Glomerular endothelial cell (primary cell): ENCODE measurements at places on chromosomes 3 and 15. TPM values are rescaled to one million over a fixed set of nuclear protein-coding genes. Genes with fewer than 3 reads are reported as not detected.
A peak's percentile ranks its signal among the peaks of the same experiment; 100 is the strongest.

Gene SUCNR1
- 0.10 and 0.23 TPM in 2 replicates for total RNA-seq

Gene DUOXA2
- not detected in 2 replicates for total RNA-seq

Gene CKMT1A
- not detected in 2 replicates for total RNA-seq

Gene SLC28A2
- not detected in 2 replicates for total RNA-seq

Gene RGMA
- total RNA-seq = 0.15 and 0.35 TPM in 2 replicates

Gene SST
- total RNA-seq = not detected in 2 replicates

Gene CYP19A1
- not detected in 2 replicates for total RNA-seq

Gene BFSP2
- not detected in 2 replicates for total RNA-seq

Gene SMCO1
- not detected in 2 replicates for total RNA-seq

Gene GOLGA8J
- total RNA-seq = not detected in 2 replicates

Gene CLDN18
- total RNA-seq = not detected in 2 replicates

Gene FGF7
- total RNA-seq = 0.64 TPM in 1 of 2 replicates, not detected in the other

Gene AP3B2
- not detected in 2 replicates for total RNA-seq

Gene DAZL
- total RNA-seq = not detected in 2 replicates

Gene STXBP5L
- total RNA-seq = not detected in 2 replicates

- DNase-seq = no peak
Observed at GRCh38 chr3:142210144-142210543, 15.2 kb downstream of the GK5 start.

DNA sequence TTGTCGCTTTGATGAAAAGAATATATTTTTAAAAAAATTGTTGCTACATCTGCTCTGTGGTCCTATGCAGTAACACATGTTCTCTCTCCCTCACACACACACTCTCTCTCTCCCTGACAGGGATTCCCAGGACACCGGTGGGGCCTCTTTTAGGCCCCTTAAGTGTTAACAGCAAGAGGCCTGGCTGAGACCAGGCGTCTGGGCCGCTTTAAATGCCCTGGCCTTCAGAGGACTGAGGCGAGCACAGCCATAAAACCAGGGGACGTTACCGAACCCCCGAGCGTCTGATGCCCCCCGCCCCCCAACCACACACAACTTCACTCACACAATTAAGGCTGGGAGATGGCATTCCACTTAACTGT is 1.7 kb downstream of the BNC1 start:
- no peak for DNase-seq

DNA sequence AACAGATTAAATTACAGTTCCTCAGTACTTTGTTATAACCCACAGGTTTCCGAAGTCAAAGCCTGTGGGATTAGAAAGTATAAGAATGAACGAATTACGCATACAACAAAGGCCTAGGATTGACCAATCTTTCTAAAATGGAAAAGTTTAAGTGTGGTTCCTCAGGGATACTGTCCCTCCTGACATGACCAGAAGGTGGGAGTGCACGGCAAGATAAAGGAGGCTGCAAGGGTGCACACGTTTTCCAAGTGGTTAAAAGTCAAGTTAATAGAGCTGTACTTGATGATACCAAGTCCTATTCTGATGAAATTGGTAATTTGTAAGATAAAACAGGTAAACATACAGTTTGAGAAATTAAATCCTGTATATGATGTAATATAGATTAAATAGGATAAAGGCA is 96.2 kb downstream of the ALDH1A2 start:
- DNase-seq = no peak

- no peak for DNase-seq
Observed at GRCh38 chr15:71666763-71667620, 143.4 kb upstream of the NR2E3 start.

DNA sequence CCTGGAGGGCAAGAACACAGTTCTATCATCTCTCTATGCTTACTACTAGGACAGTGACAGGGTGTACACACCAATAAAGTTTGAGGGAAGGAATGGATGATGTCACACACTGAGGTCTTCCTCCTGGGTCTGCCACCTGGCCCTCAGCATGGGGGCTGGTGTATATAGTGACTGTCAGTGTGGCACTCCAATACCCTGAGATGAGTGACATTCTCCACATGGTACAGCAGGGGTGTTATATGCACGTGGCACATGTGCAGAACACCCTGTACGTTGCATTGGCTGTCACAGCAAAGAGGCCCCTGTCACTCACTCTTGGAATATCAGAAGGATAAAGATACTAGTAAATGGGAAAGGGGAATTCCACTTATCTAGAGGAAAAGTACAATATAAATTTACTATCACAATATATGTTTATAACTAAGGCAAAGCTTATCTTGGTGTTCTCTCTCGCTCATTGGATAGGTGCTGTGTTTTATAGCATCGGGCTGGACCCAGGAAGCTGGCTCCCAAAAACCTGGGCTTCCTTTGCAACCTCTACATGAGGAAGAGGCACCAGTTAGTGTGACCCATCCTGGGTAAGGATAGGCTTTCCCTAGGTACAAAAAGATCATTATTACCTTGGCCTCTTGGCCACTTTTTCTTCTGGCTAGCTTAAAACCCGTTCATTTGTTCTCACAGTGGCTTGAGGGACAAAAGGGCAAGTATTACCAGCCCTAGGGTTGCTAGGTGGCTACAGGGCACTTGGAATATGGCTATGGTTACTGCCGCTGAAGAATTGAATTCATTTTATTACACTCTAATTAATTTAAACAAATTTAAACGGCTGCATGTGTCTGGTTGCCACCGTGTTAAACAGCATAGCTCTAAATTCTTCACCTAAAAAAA is 54.8 kb upstream of the HES1 start:
- DNase-seq = no peak

- DNase-seq = no peak
Observed at GRCh38 chr3:45048244-45048643, 22.1 kb downstream of the CLEC3B start.

- DNase-seq = no peak
Observed at GRCh38 chr15:62103431-62103830, 36.7 kb downstream of the C2CD4A start.

GRCh38 chr3:104907507-104907906 is 459.2 kb upstream of the ALCAM start:
- peak; percentile 86 for DNase-seq

DNA sequence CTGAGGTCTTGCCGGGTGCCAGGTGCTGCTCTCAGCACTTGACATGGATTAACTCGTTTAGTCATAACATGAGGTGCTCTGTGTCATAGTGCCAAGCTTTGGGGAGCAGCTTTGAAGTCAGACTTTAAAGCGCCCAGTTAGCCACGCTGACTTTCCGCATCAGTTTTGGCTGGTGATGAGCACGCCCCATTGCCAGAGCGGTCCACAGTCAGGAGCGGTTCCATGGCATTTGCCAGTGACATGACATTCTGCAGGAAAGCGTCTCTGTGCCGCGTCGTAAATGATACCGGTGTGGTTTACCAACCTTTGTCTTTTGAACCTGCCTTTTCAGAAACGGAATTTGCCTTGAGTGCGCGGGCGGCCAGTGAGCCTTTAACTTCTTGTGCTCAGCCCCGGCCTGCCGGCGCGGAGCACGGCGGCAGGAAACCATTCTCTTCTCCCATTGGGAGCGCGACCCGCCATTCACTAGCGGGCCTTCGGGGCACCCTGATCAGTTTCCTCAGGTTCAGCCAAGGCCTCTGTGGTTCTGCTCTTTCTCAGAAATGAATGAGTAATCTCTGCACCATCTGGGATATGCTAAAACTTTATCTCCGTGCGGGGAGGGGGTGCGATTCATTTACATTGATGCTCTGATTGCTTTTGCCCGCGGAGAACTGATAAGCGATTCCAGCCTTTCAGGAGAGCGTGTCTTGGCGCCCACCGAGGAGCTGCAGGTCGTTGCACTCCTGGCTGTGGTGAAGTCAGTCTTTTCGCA is 1.7 kb upstream of the SLC2A2 start:
- no peak for DNase-seq

GRCh38 chr3:143172062-143172794 is 52.7 kb downstream of the CHST2 start:
- DNase-seq = no peak

DNA sequence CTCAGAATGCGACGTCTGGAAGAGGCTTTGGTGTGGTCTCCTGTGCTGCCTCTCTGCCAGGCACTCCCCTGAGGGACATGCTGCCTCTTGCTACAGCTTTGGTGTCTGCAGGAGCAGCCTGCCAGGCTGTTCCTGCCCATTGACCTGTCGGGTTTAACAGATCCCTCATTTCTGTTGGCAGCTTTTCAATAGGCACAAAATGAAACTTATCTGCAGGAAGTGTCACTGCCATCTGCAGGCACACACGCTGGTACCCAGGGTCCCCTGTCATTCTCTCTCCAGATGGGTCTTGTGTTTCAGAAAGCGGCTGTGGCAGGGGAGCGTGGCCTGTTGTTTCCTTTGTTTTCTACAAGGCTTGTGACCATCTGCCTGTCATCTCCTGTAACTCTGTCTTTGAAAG is 328.3 kb upstream of the CHRM5 start:
- no peak for DNase-seq

DNA sequence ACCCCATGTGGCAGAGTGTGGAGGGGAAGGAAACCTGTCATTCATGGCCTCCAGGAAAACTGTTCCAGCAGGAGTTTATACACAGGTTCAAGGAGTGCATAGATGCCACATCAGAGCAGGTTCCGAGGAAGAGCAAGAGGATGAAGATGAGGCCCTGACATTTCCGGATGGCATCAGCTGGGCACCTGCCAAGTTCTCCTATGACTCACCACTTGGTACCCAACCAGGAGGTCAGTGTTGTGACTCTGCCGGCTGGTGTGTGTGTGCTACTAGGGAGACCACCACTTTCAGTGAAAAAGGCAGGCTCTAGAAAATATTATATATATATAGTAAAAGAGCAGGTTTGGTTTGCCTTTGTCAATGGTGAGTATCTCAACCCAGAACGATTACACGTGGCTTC is 69.3 kb downstream of the NTRK3 start:
- DNase-seq = no peak

DNA sequence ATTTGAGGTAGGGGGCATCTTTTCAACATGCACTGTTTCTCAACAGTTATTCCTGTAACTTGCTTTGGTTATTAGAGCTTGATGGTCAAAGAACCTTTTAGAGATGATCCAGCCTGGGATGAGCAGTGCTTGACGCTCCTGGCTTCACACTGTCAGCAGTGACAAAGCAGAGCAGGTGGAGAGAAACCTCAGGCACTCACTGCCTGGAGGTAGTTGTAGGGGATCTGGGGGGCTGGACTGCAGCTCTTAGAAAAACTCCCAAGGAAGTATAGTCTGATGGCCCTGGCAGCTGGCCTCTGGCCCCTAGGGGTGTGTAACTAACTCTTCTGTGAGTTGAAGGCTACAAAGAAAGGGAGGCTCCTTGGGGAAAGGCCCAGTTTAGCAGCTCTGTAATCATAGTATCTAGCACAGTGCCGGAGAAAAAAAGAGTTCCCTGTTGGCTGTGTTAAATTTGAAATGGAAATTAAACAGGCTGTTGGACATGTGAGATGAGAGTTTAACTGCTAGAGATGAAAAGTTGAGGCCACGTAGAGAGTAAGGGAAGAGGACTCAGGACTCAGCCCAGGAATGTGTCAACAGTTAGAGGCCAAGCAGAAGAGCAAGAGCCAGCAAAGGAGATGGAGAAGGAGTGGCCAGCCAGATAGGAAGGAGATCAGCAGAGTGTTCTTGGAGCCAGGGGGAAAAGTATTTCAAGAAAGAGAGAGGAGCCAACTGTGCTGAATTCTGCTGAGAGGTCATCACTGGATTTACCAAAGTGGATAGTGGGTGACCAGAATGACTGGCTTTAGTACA is 14.2 kb downstream of the OXNAD1 start:
- no peak for DNase-seq

DNA sequence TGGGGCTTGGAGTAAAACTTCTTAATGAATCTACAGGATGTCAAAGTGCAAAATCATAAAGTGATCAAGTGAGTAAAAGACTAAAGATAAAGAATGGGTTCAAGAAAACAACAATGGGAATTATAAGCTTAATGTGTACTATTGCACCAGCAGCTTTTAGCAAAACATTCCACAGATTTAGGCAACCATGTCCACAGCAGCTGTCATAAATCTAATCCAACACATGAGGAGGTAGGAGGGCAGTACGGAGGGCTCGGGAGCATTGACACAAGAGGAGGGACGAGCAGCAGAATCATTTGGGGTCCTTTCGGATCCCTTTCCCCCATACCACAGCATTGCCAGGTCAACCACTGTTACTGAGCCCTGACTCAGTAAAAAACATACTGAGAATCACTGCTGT is 464.3 kb upstream of the WNT5A start:
- no peak for DNase-seq

DNA sequence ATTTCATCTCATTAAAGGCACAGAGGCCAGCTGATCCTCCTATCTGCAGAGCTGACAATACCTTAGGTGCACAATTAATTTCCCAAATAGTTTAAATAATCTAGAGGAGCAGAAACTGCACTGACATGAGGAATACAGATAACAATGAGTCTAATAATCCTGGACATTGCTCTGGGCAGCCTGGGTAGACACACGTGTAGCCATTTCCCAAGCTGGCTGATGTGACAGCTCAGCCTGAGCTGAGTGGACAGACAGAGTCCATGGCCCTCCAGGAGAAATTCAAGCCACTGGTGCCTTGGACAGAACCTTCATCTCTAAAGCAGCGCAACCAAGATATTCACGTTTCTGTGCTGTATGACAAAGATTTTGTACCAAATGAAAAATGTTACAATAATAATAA is 222.6 kb downstream of the MECOM start:
- no peak for DNase-seq

DNA sequence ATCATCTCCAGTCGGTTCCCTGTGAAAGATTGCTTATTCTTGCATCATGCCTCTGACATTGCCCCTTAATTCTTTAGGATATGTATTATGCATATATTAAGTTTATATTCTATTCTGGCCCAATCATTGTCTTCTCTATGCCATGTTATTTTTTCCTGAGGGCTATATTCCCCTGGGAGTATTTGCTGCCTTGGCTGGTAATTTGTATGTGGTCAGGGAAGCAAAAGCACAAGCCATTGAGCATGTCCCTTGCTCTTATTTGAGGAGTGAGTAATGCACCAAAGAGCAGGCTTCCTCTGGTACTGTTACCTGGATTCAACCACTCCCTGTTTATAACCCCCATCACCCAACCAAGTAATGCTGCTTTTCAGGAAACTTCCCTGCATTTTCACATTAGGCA is 36.3 kb downstream of the STAC start:
- DNase-seq = no peak

DNA sequence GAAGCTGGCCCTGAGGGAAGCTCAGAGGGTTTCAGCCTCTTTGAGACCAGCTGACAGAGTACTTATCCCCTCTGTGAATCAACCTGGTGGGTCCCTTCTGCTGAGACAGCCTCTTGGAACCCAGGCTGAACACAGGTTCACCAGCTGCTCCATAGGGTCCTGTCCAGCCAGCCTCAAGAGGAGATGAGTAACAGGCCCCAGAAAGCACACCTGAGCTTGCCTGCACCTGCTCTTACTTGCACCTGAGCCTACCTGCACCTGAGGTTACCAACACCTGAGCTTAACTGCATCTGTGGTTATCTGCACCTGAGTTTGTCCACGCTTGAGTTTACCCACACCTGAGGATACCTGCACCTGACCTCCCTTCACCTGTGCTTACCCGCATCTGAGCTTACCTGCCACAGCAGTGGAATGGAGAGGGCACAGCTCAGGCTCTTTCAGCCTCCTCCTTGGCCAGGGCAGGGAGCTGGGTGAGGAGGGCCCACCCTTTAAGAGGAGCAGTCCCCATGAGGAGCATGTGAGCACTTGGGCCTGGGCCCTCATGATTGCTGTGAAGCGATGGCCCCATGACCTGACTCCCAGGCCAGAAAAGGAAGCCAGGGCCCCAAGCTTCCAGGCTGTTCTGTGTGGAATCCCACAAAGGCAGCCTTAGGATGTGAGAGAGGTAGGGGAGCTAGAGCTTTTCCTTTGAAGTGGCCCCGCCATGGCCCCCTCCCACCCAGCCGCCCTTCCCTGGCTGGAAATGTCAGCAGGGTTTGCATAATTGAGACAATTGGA is at the start of gene TRPM1:
Gene TRPM1, minus strand, starts transcription at position 464 of the 777 bp plus-strand sequence. CDS start 20,370 bp downstream, outside the sequence.
- no peak for DNase-seq

- DNase-seq = no peak
Observed at GRCh38 chr15:85927931-85928537, 133.3 kb upstream of the KLHL25 start.

- no peak for DNase-seq
Observed at GRCh38 chr3:105812194-105812586, 56.6 kb downstream of the CBLB start.
